ENCODE measurements at places on chromosomes 6 and 20.

GRCh38 chr6:95576998-95577303, 384 bp upstream of the MANEA start:
- DNase-seq: no peak

GRCh38 chr6:147381712-147382111, 126.8 kb upstream of the SAMD5 start:
- DNase-seq: no peak

- no peak for DNase-seq
Observed at GRCh38 chr6:101722991-101723579, 329.6 kb downstream of the GRIK2 start.

DNA sequence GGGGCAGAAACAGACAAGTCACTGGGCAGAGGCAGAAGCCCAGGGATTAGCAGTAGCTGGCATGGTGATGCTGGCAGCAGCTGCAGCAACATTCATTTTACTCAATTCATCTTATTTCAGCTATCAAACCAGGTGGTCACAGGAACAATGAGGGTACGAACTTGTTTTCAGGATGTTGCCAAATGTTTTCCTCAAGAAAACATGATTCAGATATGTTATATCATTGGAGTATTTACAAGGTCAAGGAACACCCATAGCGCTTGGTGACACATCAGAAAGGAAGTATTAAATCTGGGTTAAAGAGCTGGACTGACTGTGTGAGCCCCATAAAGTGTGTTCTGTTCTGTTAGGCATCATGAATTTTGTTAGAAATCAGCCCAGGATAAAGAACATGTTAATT, 456.9 kb upstream of the ID4 start:
- no peak for DNase-seq

GRCh38 chr6:43970913-43971775, 156.1 kb downstream of the MRPL14 start:
- DNase-seq: no peak

DNA sequence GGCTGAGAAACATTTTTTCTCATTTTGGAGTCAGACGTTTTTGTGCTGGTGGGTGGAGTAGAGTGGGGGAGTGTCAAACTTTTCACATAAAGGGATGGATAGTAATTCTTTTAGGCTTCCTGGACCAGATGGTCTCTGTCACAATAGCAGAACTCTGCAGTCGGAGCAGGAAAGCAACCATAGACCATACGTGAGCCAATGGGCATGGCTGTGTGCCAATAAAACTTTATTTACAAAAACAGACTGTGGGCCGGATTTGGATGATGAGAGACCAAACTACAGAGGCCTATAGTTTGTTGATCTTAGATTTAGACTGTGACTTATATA, 70.8 kb upstream of the SLC22A23 start:
- DNase-seq: no peak

GRCh38 chr6:169935348-169935718, 183.9 kb downstream of the ERMARD start:
- no peak for DNase-seq

- no peak for DNase-seq
Observed at GRCh38 chr6:139187489-139187888, 52.6 kb downstream of the HECA start.

- DNase-seq: no peak
Observed at GRCh38 chr6:157757430-157758403, 65.3 kb upstream of the SNX9 start.

- DNase-seq: no peak
Observed at GRCh38 chr6:169969372-169970099, 218.1 kb downstream of the ERMARD start.

GRCh38 chr20:24477831-24478547, 8.6 kb downstream of the SYNDIG1 start:
- no peak for DNase-seq

DNA sequence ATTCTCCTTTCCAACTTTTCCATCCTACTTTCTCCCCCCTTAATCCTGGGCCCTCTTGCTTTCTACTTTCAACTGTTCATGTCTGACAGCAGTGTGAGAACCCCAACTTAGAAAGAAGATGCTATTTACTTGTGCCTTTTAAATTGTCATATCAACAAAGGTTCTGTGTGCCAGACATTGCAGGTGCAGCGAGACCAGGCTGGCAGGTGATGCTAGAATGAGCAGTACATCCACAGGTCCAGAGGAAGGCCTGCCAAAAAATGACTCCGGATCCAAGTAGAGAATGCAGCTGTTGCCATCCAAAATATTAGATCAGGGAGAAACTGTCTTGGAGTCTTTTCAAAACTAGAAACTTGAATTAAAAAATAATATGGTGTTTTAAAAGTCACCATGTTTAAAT, 510.5 kb downstream of the LMBRD1 start:
- no peak for DNase-seq

DNA sequence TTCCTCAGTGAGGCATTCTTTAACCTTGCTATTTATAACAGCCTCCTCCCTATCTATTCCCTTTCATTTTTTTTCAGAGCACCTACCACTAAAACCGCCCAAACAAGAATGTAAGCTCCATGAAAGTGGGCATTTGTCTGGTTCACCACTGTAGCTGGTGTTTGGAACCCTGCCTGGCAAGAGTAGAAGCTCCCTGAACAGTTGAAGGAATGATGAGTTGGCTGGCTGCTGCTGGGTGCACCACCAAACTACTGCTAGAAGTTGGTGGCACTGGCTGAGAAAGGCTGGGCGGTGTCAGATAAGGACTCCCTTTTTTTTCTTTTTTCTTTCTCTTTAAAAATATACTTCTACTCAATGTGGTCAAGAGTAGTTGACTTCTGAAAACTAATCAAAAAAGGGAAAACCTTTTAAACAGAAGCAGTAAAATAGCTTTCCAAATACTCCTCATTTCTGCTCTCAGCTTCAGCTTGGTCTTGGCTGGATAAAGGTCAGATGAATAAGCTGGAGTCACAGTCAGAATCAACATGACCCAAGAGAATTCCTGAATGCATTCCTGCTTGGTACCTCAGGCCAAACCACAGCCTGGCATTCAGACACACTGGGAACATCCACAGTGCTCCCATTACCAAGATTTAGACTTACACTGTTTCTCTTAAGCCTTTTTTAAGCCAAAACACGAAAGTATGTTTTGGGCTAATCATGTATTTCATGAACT, 38.0 kb downstream of the RTN4IP1 start:
- peak; percentile 21 for DNase-seq

DNA sequence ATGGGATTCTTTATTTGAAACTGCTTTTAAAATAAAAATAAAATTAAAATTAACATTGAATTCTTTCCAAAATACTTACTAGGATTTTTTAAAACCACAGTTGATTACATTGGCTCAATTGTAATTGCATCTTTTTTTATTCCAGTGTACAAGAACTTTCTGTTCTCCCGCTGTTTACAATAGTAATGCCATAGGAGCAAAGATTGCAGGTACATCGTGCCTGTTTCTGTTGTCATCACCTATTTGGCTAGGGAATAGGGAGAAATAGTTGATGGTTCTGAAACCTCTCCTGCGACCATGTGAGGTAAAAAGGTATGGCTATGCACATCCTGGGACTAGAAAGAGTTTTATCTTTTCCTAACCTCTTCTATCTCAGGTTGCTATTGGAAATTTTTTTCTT, 28.2 kb upstream of the RHAG start:
- DNase-seq: no peak

GRCh38 chr6:39920157-39920556, 14.1 kb downstream of the MOCS1 start:
- no peak for DNase-seq

DNA sequence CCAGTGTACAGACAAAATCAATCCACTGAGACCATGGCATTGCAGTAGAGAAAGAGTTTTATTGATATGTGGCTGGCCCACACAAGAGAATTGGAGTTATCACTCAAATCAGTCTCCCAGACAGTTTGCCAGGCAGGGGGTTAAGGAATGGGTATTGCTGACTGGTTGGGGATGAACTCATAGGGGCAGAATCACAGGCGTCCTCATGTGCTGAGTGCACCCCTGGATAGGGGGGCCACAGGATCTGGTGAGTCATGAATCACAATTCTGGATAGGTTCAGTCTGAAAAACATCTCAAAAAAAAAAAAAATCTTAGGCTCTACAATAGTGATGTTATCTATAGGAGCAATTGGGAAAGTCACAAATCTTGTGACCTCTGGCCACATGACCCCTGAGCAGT, 29.5 kb upstream of the ILRUN start:
- no peak for DNase-seq

DNA sequence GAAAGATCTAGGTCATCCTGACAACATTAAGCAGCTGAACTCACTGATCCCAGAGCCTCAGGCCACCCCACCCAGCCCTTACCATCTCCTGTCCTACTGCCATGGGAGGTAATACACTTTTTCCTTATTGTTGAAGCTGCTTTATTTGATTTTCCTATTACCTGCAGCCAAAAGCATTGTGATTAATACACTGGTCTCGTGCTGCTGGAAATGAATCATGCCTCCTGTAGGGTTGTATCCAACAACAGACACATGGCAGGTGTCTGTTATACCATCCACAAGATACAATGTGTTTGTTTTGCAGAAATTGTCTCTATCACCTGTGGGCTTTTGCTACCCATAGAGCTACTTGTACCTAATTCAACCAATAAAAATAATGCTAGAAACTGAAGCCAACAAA, 34.2 kb downstream of the MYLIP start:
- DNase-seq: no peak

DNA sequence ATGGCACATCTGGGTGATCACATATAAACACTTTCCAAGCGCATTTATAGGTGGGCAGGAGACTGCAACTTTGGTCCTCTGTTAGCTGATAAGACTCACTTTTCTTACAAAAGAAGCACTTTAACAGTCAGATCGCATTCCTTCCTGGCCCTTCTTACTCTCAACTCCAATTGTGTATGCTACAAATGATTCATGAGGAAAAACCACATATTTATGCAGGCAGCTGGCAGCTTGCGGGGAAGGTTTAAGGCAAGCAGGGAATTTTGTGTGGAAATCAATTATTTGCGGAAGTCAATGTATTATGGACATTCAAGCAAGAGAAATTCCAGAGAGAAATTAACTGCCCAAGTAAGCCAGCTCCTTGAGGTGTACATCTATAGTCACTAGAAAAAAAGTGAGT, 194.0 kb downstream of the PKHD1 start:
- no peak for DNase-seq

DNA sequence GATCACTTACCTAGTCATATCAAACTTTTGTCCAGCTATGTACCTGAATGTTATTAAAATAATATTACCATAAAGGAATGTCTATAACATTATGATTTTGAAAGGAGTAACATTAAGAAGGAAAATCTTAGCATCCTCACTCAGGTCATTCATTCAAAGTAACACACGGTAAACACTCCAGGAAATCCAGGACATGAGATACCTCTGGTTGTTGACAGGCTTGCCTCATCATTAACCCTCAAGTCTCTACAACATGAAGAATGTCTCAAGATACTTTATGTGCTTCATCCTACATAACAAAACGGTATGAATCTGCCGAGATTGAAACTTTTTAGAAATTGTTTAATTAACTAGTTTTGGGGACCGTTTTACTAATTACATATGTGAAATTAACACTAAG, 690 bp upstream of the FILIP1 start:
- no peak for DNase-seq

DNA sequence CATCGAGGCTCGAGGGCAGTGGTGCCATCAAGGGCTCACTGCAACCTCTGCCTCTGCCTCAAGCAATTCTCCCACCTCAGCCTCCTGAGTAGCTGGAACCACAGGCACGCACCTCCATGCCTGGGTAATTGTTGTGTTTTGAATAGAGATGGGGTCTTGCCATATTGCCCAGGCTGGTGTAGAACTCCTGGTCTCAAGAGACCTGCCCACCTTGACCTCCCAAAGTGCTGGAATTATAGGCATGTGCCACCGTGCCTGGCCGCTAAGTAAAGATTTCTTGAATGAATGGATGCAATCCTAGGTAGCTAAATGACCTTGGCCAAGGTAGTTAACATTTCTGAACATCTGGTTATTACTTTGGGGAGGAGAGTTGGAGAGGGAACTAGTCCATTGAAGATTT, 7.4 kb downstream of the SCAF8 start:
- DNase-seq: no peak

- DNase-seq: no peak
Observed at GRCh38 chr6:109295109-109295773, 87.0 kb downstream of the CD164 start.

DNA sequence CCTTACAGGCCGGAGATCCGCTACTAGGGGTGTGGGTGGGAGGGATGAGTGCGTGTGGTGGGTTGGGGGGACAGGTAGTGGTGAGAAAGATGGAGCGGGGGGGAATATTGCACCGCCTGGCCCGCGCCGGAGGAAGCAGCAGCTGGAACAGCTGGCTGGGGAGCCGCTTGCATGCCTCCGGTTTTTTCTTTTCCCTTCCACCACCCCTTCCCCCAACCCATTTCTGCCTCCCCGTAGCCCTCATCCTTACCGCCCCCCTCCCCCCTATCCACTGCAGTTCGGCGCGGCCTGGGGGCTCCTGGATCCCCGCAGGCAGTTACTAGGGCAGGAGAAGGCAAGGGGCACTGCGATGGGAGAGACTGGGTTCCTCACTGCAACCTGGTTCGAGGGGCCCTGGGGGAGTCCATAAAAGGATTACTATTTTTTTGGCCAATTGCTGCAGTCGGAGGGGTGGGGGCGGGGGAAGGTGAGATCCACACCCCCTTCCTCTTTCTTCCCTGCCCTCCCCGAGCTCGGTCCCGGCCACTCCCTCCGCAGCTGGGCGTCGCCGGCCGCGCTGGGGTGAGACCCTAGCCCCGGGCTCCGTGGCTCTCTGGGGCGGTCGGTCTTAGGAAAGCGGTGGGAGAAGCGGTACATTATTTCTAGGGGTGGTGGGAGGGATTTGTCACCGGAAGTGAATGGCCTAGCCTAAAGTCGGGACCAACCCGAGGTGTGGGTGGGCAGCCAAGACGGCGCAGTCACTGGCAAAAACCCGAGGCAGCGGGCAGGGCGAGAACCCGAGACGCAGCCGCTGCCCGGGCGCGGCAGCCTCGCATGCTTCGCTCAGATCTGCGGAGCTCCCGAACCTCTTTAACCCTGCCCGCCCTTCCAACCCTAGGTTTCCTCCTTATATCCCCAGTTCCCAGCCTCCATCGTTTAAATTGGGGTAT, 824 bp upstream of the TBCC start:
- peak; percentile 72 for DNase-seq

DNA sequence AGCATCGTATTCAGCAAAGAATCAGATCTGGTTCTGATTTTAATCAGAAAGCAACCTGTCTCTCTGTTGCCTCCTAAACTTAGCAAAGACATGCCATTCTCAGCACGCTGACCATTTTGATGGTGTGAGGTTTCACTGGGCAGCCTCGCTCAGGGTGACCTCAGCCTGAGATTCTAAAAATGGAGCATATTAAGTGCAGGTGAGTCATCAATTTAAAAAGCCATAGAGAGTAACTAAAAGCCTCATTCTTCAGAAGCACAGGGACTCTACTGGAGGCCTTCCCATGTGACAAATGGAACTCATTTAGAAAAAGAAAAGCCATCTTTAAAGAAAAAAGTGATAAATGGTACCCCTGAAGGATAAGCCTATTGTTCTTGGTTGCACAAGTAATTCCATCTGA, 91.3 kb downstream of the FILIP1 start:
- no peak for DNase-seq

- no peak for DNase-seq
Observed at GRCh38 chr20:33840759-33841435, 29.7 kb downstream of the CHMP4B start.

All from smooth muscle cell of the brain vasculature (primary cell).